Right renal pelvis (tissue), 4 donors: ENCODE measurements at places on chromosomes 13 and 19.

- no peak for DNase-seq
These were observed 6.2 kb upstream of the DZIP1 start for GRCh38 chr13:95650696-95651095.

- no peak for DNase-seq
These were observed 827.7 kb upstream of the PCDH9 start for GRCh38 chr13:68057836-68058235.

DNA sequence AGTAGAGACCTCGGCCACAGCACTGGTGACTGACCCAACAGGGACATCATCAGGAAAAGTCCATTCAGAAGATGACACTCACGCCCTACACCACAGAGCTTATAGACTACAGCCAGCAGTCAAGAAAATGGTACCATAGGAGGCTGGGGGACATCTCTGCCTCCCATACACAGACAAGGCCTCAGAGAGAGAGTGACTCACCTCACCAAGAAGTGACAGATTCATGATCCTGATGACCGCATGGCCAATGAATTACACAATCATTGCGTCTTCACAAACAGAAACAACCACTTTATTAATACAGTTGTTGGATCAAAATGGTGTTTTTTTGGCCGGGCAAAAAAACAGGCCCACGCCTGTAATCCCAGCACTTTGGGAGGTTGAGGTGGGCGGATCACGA is 260.8 kb upstream of the TSHZ3 start:
- no peak for DNase-seq

GRCh38 chr19:5585461-5586299 is 17.9 kb upstream of the TINCR start:
- DNase-seq, result peak; percentile 43

DNA sequence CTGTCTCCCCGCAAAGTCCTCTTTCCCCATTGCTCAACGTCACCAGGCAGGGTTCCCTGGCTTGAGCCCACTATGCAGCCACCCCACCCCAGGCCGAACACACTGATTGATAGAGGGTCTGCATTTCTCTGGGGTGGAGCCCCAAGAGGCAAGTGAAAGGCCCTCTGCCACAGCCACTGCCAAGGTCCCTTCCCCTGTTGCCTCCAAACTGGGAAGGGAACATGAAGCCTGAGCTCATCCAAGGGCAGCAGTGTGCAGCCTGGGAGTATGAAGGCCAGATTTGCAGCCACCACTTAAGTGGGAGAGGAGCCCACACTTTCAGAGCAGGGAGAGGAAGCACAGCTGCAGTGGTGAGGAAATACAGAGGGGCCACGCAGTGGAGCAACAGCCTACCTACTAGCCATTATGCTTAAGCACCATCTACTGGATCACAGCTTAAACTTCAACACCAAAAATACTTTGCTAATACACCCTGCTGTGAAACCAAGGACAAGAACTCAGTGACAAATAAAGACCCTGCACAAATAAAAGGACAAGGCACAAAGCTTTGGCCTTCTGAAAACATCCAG is 48.6 kb downstream of the UBL3 start:
- DNase-seq, result no peak
